ENCODE measurements at places on chromosomes 7 and 10.

- no peak for DNase-seq
Measured at GRCh38 chr7:144777005-144777839, 58.6 kb downstream of the TPK1 start.

- DNase-seq = no peak
Measured at GRCh38 chr10:28890121-28890950, 213.0 kb downstream of the BAMBI start.

- DNase-seq = no peak
Measured at GRCh38 chr7:8536431-8536830, 103.0 kb downstream of the NXPH1 start.

DNA sequence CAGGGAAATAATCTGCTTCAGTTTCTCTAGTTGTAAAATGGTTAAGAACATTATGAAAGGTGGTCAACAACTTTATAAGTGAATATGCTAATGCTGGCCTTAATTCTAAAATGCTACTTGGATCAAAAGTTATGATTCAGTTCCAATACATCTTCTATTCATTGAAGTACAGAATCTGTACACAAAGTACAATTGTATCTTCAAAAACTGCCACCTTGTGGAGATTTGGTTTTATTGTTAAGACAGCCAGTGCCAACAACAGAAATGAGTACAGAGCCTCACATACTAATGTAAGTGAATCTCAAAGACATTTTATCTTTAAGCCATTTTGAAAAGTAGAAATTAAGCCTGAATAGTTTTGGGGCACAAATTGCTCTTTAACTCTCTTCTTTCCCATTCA lies 194.0 kb downstream of the CFTR start:
- DNase-seq = peak; percentile 59

- DNase-seq = peak; percentile 41
Measured at GRCh38 chr7:112869111-112869774, 79.0 kb upstream of the TMEM168 start.

DNA sequence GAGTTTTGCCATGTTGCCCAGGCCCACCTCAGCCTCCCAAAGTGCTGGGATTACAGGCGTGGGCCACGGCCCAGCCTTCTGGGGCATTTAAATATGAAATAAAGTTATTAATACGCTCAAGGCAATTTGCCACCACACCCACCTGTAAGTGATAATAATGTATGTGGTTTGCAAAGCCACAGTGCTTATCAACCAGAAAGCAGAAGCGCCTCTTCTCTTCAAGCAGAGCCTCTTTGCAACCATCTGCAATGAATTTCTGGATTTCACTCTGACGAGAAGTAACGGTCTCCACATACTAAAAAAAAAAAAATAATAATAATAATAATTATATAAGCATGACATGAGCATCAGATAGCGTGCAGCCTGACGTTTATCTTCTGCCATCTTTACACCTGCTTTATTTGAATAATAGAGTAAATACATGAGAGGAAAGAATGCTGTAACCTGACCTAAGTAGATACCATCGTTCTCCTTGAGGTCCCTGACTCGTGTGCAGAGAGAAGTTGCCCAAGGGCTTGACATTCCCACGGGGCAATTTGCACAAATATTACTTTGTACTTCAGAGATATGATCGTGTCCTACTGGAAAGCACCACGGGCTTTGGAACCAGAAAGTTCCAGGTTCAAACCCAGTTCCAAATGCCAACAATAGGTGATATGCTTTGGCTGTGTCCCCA lies 34.0 kb downstream of the BRI3 start:
- no peak for DNase-seq

DNA sequence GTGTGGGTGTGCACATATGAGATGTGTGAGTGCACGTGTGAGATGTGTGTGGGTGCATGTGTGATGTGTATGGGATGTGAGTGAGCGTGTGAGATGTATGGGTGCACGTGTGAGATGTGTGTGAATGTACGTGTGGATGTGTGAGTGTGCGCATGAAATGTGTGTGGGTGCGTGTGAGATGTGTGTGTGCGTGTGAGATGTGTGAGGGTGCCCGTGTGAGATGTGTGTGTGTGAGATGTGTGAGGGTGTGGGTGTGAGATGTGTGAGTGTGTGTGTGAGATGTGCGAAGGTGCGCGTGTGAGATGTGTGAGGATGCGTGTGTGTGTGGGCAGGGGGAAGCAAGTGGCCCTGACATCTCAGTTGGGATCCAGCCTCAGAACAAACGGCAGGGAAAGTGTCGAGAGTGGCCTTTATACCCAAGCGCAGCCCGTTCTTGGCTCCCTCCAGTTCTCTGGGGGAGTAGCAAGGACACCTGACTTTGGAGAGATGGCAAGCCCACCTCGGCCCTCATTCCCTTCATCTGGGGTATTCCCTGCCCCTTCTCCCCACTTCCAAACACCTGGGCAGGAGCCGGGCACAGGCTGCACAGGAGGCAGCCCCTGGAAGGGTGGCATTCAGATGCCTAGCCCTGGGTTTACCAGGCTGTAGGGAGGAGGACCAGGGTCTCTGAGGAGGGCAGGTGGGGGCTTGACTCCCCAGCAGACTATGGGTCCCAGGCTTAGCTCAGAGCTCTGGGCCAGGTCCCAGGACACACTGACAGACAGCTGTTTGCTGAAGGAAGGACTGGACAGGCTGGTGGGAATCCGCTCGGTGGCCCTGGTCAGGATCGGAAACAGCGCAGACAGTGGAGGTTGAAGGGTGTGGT lies 31.6 kb downstream of the PPIF start:
- DNase-seq = no peak

DNA sequence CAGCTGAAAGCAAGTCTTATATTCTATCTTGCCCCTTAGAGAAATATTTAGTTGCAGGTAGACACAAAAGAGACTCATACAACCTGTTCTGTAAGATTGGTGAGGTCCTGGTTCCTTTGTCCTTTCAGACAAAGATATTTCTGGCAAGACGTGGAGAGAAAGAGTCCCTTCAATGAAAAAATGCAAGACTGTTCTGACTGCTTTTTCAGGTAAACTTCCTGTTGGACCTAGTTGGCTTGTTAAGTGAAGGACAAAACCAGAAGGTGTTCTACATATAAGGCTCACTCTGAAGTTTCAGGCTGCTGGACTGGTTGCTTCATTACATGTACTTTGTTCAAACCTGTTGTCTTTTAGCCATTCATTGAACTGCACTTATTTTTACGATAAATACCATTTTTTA lies 119.0 kb upstream of the PTPRZ1 start:
- DNase-seq = no peak

DNA sequence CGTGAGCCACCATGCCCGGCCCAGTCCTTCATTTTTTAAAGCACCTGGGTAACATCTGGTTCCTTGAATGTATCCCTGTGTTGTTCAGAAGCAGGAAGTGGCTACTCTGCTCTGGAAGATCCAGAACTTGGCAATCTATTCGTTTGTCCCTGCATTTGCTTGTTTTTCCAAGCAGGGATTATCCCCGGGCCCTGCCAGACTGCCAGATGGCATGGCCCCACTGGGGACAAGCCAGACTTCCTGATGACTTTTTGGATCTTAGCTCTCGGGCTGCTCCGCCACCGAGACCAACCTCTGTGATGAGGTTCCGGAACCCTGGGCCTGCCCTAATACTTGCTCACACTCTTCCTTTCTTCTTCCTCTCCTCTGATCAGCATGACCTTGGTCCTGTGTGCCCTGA lies 496.7 kb downstream of the TYW1 start:
- DNase-seq = no peak

DNA sequence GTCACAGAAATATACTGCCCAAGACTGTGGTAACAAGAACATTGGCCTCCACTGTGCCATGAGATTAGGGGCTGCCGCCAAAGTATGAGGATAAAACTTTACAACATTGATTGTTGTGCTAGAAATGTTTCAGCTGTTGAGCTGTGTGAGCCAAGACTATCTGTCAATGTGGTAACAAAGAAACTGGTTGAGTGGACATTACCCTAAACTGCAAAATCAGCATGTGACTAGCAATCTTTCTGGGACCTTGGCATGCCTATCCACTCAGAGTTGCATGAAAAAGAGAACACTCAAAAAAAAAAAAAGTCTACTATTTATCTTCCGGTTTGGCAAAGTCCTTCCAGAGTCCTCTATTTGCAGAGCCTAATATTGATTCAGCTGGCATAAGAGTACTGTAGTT lies 605.6 kb upstream of the CNTNAP2 start:
- DNase-seq = no peak

DNA sequence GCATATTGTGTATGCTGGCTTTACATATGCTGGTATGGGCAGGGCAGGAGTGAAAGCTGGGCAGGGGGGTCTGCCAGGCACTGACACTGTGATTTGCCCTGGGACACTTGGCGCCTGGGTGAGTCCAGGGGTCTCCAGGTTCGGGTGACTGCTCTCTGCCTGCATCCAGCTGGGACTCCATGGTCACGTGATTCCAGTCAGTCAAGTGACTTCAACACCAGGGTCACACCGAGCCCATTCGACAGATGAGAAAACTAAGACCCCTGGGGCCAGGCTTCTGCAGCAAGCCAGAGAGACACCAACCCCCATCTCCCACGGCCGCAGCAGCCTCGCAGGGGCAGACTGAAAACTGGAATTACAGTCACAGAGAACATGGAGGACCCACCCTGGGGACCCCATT lies 30.0 kb downstream of the MMD2 start:
- DNase-seq = no peak

- DNase-seq = peak; percentile 11
Measured at GRCh38 chr10:3935933-3936359, 150.9 kb upstream of the KLF6 start.

GRCh38 chr10:13201132-13201531 lies 33.0 kb downstream of the UCMA start:
- DNase-seq = peak; percentile 73

- DNase-seq = no peak
Measured at GRCh38 chr10:22780474-22780885, 66.1 kb upstream of the PIP4K2A start.

GRCh38 chr7:4179688-4180380 lies 502.3 kb upstream of the FOXK1 start:
- no peak for DNase-seq

DNA sequence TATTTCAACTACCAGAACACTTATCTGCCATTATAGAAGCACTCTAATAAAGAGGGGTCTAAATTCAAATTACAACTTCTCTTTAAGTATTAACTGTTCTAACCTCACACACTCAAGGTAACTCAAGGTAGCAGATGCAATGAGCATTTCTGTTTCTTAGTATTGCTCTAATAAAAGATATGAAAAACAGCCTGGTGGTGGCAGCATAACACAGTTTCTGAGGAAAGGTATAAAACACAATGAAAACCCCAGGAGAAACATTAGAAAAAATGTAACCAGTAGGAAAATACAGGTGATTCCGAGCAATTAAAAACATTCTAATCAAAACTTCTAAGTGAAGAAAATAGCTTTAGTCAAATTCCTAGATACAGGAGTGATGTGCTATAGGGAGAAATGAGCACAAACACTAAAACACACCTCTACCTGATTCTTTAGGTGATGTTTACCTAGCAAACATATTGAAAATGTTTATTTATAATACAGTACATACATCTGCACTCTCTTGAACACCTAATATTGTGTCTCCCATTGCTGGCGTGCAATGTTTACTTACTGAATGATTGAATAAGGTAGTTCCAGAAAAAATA lies 3.5 kb downstream of the MKRN1 start:
- DNase-seq = peak; percentile 38

DNA sequence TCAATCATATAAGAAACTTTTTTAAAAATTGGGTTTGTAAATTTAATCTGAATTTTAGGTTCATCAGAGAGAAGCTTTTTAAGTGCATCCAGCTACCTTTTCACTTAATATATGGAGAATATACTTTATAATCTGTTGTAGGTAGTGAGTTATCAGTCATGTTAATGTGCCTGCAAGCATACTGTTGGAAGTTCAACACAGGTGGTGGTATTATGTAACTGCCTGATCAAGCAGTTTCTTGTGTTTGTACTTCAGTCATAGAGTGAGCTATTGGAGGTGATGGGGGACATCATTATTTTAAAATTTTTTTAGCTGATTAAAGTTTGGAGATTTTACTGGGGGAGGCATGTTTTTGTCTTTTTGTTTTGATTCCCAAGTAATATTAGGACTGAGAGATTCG lies 2.5 kb downstream of the TNKS2 start:
- no peak for DNase-seq

DNA sequence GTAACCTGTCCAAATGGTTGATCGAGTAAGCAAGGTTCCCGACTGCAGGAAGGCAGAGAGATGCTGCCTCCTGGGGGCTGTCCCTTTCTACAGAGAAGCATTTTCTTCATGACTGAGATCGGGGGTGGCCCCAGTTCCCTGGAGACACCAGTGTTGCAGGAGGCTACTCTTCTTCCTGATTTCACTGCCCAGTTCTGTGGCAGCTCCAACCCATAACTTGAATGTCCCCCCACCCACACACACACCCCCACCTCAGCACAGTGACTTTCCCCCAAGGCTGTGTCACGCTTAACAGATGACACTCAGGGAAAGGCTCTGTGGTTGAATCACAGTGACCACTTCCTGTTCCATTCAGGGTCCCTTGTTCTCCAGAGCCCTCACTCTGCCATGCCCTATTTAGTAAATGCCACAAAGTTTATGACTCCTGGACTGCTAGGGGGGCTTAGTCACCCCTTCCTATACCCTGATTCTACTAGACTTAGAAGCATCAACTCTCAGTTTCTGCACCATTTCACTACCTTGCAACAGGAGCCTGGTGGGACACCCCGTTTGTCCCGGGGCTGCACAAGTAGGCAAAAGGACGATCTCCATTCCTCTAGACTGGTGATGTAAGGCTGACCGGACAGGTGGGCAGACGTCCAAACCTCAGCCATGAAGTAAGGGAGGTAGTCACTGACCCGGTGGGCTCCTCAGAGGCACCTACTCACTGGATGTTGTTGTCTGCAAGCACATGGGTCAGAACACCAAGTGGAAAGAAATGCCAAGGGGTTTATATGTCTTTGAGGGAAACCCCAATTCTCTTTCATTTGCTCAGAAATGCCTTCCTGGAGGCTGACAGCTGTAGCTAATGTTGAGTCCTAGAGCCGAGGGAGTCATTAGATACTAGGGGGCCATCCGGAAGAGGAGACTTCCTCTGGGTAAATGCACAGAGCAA lies 31.3 kb upstream of the SMC3 start:
- peak; percentile 78 for DNase-seq

DNA sequence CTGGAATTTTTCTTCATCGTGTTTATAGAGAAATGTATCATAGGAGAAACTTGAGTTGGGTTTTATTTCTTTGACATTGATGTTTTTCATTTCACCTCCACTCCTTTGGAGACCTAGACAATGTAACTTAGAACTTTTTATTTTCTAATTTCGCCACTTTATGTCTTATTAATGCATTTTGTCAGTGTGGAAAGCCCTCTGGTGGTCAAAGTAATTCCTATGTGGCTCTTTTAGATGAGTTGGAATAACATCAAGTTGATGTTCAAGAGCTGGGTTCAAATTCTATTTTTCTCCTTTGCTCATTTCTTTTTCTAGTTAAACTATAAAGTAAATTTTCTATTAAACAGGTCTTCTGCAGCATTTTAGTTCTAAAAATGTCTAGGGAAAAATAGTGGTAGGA lies 478.6 kb downstream of the LRMDA start:
- DNase-seq = peak; percentile 45
